Naive thymus-derived CD4-positive, alpha-beta T cell (primary cell): ENCODE measurements at places on chromosomes 2 and 18. TPM values are rescaled to one million over a fixed set of nuclear protein-coding genes. Genes with fewer than 3 reads are reported as not detected.

CHRNA1 gene
- not detected for polyA plus RNA-seq

CD8B2 gene
- polyA plus RNA-seq = not detected

ANKRD62 gene
- polyA plus RNA-seq = not detected

UGT1A10 gene
- polyA plus RNA-seq = not detected

MDH1B gene
- polyA plus RNA-seq = 0.12 TPM

KLHL29 gene
- polyA plus RNA-seq = 0.59 TPM

CDCA7 gene
- 0.63 TPM for polyA plus RNA-seq
